ENCODE measurements at places on chromosomes 7 and 10.

DNA sequence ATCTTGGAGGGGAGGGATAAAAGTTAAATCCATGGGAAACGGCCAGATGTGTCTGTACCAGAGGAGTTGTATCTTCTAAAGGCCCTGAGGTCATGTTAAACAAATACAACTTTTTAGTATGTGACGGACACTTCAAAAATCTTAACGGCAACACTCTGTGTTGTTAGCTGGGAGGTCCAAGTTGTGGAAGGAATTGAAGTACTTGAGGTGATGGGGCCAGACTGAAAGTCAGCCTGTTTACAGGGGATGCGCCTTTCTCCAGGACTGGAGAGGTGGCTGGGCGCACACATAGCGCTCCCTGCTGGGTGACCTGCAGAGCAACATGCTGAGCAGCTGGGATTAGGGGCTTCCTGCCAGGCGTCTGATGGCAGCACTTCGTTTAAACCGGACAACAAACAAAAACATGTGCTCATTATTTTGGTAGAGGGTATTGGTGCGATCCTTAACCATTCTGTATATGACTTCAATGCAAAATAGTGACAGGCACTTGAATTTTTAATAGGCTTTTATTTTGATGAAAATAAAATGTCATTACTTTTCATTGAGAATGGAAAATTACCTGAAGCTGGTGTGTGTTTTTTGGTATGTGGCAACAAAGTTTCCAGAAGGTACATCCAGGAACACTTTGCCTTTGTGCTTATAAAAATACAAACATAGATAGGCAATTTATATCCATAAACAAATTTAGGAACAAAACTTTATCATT is 198.2 kb downstream of the MLLT10 start:
- peak; percentile 83 for DNase-seq

- no peak for DNase-seq
These were observed 75.4 kb downstream of the OTUD1 start for GRCh38 chr10:23514321-23514720.

- DNase-seq, result no peak
These were observed 29.5 kb upstream of the PRKCQ start for GRCh38 chr10:6609625-6610024.

GRCh38 chr10:127216274-127216673 is 19.9 kb upstream of the INSYN2A start:
- DNase-seq, result no peak

DNA sequence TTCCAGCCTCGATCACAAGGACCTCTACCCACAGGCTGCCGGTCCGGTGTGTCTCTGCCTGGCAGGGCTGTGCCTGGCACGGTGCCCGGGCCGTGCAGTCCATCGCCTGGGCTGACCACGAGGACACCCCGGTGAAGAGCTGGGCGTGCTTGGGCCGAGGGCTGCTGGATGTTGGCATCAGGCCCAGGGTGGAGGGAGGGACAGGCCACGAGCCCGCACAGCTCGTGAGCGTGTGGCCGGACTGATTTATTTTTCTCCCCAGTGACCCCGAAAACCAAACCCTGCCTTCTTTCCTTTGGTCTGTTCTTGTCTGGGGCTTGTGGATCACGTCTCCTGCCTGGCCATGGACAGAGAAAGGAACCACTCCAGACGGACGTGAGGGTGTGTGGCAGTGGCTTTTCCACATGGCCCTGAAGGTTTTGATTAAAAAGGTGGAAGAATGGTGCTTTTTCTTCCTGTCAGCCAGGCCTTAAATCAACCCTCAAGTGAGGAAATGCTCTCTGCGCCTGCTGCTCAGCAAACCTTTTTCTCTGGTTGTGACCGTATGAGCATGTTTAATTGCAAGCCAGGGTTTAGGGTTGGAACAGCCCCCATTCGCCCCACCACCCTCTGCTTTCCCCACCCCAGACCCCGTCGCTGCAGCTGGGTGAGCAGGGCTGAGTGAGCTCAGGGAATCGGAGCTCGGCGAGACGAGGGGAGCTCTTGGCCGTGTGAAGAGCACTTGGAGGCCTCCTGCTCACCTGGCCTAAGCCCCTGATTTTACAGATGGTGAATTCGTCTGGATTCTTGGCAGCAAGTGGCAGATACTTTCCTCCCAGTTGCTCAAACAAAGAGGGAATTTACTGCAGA is 130.1 kb downstream of the RGS10 start:
- no peak for DNase-seq

DNA sequence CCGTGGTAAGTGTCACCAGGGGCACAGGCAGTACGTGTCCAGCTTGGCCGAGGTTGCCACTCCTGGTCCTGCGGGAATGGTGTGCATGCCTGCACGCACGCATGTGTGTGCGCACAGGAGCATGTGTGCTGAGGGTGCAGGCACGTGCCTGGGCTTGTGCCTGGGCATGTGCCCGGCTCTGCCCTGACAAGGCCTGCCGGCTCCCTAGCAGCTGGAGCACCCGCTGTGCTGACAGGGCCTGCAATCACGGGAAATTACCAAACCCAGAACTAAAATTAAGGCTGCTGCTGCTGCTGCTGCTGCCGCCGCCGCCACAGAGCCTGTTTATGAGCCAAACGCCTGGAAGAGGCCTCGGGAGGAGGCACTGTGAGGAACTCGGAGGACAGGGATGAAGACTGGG is 28.7 kb downstream of the GHRHR start:
- no peak for DNase-seq

DNA sequence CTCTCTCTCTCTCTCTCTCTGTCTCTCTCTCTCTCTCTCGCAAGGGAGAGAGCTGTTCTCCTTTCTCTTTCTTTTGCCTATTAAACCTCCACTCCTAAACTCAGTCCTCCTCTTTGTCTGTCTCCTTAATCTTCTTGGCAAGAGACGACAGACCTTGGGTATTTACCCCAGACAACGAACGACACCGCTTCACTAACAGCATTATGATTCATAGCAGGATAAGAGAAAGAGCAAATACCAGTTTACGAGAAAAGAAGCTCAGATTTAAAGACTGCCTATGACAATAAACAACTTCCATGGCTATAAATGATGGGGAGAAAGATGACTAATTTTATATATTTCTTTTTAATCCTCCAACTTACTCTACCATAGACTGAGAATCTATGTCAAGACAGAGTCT is 1396.5 kb upstream of the CELF2 start:
- DNase-seq, result no peak

DNA sequence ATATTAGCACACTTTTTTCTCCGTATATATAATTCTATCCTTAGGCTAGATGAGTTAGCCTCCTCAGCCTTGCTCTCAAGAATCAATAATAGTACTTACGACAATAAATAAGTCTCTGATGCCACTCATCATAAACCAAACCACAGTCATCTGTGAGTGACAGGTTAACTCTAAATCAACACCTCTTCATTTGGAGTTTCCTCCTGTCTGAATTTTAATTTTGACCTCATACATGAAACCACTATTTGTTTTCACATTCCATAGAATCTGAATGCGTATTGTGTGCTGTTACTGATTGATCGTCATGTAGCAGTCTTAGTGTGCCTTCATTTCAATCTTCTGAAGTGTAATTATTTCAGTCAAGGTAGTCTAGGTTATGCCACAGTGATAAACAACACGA is 85.8 kb downstream of the HGF start:
- DNase-seq, result no peak

GRCh38 chr10:126408953-126409641 is 20.8 kb upstream of the ADAM12 start:
- DNase-seq, result no peak

- no peak for DNase-seq
These were observed 31.9 kb downstream of the PAPSS2 start for GRCh38 chr10:87691506-87692070.

DNA sequence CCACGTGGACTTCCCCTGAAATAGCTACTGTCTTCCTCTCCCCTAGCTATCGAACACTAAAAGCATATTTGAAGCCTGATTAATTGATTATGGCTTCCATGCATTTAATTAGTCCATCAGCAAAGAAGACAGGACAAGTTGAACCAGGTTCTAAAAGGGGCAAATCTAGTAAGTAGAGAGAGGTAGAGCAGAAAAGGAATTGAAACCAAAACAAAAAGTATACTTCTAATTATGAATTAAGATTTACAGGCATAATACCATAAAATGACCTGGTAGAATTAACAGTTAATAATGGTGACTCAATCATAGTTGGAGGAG is 393 bp upstream of the DNAJC1 start:
- DNase-seq, result no peak

GRCh38 chr7:70602117-70602516 is 529.8 kb upstream of the GALNT17 start:
- no peak for DNase-seq

DNA sequence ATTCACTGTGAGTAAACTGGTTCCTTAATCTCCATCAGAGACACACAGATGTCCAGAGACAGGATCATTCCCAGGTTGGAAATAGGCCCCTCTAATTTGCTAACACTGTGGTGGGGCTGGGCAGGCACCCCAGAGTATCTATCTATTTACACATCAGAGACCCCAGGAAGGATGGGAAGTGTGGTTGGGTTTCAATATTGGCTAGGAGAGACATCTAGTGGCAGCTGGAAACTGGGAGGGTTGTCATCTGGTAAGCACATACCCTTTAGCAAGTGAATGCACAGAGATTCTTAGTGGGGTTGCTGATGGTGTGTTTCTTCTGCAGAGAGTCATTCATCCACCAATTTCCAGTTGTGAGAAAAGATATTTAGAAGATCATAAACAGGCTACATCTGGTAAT is 36.0 kb upstream of the NRG3 start:
- no peak for DNase-seq

GRCh38 chr10:124826262-124826661 is 24.6 kb downstream of the ABRAXAS2 start:
- no peak for DNase-seq

- DNase-seq, result no peak
These were observed 43.9 kb downstream of the RSU1 start for GRCh38 chr10:16773334-16773733.

DNA sequence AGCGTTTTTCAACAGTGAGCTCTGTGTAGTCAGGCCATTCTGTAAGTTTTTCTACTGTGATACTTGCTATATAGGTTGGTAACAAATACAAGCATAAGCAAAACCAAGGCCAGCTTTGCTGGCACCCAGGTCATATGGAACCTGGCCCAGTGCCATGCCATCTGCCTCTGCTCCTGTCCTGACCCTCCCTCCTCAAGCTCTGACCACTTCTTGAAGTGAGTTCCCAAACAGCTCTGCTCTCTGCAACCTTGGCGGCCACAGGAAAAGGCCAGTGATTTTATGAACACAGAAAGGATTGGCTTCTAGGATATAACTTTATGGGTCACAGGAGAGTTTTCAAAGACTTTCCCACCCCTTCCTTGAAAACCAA is 12.8 kb downstream of the NOD1 start:
- no peak for DNase-seq

- no peak for DNase-seq
These were observed 9.7 kb upstream of the MACC1 start for GRCh38 chr7:20226860-20227259.

- DNase-seq, result no peak
These were observed 102.6 kb upstream of the AGR3 start for GRCh38 chr7:16984375-16984774.

DNA sequence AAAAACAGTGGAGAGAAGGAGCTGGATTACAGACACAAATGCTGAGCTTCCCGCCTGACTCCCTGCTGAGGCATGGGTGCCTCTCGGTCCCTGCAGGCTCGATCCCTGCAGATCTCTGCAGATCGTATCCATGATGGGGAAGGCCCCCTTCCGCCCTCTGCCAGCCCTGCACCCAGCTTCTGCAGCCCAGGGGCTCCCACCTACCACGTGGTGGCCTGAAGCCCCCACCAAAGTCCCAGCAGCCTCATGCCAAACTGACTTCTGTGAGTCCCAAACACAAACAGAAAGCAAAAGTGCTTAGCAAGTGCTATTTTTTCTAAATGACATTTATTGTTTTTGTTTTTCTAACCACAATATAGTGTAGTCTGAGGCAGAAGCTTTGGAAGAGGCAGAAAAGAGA is 127.1 kb upstream of the CHST15 start:
- DNase-seq, result no peak

- no peak for DNase-seq
These were observed 23.8 kb downstream of the SCIN start for GRCh38 chr7:12594122-12594897.

- no peak for DNase-seq
These were observed 58.3 kb downstream of the REEP3 start for GRCh38 chr10:63579371-63580014.

- DNase-seq, result peak; percentile 93
These were observed 26.2 kb downstream of the TBATA start for GRCh38 chr10:70758757-70759514.

GRCh38 chr7:130337410-130337971 is 7.1 kb upstream of the CPA5 start:
- DNase-seq, result no peak

DNA sequence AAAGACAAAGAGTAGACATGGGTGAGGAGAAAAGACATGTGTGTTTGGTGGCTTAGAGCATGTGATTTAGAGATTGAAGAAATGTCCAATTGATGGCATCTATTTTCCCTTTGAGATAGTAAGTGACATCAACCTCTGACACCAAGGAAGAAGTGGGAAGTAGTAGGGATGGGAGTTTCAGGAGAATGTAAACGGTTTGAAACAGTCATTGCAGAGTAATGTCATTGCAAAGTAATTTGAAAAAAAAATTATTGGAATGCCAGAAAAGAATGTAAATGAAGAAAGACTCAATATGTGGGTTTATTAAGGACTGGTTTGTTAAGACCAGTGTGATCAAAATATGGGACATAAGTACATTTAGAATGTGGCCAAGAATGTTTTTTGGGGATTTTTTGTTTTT is 26.6 kb downstream of the GNG11 start:
- peak; percentile 44 for DNase-seq

DNA sequence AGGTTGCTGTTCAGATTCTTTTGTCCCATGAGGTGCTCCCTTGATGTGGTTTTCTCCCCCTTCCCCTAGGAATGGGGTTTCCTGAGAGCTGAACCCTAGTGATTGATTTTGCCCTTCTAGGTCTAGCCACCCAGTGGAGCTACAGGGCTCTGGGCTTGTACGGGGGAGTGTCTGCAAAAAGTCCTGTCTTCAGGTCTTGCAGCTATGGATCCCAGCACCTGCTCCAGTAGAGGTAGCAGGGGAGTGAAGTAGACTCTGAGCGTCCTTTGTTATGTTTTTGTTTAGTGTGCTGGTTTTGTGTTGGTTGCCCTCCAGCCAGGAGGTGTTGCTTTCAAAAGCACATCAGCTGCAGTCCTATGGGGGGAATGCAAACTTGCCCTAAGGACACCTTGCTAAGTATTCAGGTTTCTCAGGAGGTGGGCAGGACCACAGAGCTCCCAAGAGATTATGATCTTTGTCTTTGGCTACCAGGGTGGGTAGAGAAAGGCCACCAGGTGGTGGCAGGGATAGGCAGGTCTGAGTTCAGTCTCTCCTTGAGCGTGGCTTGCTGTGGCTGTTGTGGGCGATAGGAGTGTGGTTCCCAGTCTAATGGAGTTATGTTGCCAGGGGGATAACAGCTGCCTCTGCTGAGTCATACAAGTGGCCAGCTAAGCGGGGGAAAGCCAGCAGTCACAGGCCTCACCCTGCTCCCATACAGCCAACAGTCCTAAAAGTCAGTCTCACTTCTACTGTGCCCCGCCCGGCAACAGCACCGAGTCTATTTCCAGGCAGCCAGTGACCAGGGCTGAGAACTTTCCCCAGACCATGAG is 92.4 kb upstream of the JCAD start:
- DNase-seq, result peak; percentile 79

DNA sequence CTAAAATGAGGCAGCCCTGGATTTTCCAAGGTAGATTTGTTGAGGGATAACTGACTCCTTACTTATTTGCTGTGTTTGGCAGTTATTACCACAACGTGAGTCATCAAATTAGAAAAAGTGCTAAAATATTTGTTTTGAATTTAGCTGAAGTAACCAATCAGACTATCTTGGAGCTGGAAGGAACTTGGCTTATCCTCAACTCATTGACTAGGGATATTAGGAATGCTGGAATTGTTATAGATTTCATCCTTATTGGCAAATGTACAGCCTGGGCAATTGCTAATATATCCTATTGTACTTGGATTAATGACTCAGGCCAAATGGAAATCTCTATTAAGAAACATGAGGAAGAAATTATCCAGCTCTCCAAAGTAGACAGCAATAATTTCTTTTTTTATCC is 1189.0 kb upstream of the LRRN3 start:
- no peak for DNase-seq

Data from adipocyte (in vitro differentiated cells).